Astrocyte of the hippocampus (primary cell): ENCODE measurements at places on chromosomes 6 and 20.

DNA sequence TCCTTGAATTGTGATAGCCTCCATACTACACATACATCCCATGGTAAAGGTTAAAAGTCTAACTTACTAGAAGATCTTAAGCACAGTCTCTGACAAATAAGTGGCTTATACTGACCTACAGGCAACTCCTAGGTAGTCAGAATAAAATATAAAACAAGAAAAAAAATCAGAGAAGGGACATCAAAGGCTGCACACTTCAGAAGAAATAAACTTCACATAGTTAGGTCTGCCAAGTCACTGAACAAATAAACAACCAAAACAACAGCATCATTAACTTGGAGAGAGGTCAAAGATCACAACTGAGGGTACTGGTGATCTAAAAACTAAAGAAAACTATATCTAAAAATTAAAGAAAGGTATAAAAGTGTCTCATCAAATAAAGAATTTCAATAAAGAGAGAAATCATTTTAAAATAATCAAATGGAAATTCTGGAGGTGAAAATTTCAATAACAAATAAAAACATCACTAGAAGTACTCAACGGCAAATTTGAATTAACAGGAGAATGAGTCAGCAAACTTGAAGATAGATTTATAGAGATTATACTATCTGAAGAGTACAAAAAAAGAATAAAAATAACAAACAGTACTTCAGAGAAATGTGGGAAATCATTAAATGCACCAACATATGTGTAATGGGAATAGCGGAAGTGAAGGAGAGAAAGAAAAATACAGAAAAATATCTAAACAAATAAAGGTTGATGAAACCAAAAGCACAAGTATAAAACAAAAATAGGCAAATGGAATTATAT lies 88.0 kb upstream of the UST start:
- no peak for DNase-seq

GRCh38 chr20:36112112-36112511 lies 42.4 kb upstream of the EPB41L1 start:
- no peak for DNase-seq

- DNase-seq = no peak
These were observed 231.4 kb downstream of the PHACTR1 start for GRCh38 chr6:12947967-12948366.

- peak; percentile 55 for DNase-seq
These were observed 20.1 kb upstream of the RNGTT start for GRCh38 chr6:88983532-88983931.

GRCh38 chr6:14822679-14823078 lies 423.2 kb upstream of the JARID2 start:
- no peak for DNase-seq

DNA sequence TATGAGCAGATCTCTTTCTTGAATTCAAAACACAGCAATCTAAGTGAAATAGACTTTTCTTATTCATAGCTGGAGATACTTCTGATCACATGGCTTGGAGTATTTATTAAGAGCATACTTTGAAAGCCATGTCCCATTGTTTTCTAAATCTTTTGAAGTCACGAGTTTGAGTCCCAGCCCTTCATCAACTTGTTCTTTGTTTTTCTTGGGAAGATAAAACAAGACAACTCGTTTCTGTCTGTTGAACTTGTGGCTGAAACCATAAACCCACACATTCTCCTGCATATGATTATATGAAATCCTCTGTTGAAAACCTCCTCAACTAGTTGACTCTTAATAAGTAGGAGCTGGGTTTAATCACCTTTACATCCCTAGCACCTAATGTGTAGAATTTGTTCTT lies 3.3 kb downstream of the RNF144B start:
- peak; percentile 26 for DNase-seq

- no peak for DNase-seq
These were observed 49.1 kb upstream of the PTPRT start for GRCh38 chr20:43238833-43239232.

DNA sequence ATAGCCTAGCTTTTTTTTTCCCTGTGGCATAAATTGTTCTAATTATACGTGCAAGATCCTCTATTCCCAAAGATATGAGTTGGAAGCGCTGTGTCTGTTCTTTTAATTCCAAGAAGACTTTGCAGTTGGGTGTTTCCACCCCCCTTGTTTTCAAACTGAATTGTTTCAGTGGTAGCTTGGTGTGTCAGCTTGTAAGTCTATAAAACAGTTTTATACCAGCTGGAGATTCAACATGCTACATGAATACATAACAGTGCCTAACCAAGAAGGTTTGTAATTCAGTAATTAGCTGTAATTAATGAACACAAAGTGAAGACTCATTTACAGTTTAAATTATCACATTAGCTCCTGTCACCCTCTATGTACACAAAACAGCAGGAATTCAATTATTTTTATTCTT lies 154.0 kb downstream of the ZNF217 start:
- DNase-seq = no peak

- no peak for DNase-seq
These were observed 38.5 kb upstream of the PTPRK start for GRCh38 chr6:128558924-128559323.

- peak; percentile 82 for DNase-seq
These were observed 483 bp downstream of the NCOA6 start for GRCh38 chr20:34824806-34825529.

DNA sequence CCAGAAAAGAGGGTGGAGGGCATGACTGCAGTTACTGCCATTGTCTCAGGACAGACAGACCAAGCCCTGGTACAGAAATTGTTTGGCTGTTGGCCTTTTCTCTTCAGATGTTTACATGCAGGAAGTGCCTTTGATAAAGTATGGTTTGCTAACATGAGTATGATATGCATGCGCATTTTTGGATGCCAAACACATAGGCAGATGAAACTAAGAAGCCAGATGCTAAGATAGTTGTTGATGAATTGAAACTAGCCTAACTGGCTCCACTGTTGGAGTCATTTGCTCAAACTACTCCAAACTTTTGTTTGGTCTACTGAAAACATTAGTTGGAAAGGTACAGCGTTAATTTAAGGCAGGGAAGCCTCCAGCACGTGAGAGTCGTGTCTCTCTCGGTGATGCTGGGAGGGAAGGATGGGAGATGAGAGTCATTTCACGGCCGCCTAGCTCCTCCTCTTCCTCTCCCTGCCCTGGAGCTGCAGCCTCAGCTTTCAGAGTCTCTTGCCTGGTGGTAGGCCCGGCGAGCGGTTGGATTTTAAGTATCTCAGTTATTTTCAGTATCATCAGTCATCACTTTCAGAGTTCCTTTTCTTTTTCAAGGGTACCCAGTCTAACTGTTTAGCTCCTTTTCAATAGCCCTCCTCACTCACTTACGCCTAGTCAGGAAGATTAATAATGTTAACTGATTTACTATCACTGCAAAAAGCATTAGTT lies 29.7 kb downstream of the RREB1 start:
- peak; percentile 58 for DNase-seq

DNA sequence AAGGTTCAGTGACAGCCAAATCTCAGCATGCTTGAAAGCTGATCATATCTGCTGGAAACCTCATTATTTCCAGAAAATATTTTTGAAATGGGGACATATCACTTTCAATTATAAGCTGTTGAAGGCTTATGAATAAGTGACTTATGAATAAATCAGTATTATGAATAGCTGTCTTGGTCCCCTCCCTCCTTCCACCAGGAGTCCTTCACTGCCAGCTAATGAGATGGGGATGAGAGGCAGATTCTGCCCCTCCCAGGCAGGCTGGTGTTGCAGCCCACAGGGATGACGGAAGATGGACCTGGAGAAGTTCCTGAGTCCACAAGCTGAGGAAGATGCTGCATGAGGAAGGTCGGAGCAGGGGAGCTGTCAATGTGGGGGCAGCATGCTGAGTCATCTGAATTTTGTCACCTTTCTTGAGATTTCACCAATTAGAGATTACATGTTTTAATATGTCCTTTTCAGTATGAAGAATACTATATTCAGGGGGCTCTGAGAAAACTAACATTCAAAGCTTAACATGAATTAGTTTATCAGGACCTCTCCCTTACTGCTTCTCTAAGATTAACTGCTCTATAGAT lies 112.2 kb downstream of the DTNBP1 start:
- DNase-seq = no peak

- peak; percentile 79 for DNase-seq
These were observed 13.8 kb downstream of the RNF144B start for GRCh38 chr6:18400831-18401446.

DNA sequence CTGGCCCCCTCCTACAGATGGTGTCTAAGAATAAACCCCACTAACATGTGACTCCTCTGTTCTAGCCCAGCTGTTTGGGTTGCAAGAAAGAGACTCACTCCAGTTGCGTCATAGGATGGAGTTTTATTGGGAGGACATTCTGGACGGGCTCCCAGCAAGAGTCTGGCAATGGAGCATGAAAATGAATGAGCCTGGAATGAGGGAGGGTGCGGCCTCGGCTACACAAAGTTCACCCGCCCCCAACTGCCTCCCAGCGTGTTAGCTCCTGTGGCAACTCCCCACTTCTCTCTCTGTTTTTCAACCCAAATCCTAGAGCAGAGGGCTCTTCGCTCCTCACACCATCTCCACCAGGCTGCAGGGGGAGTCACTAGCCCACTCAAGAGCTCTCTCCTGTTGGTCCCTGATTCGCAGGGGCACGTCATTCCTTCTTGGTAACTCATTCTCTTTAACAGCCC lies 5.1 kb upstream of the ADAM33 start:
- DNase-seq = peak; percentile 92

DNA sequence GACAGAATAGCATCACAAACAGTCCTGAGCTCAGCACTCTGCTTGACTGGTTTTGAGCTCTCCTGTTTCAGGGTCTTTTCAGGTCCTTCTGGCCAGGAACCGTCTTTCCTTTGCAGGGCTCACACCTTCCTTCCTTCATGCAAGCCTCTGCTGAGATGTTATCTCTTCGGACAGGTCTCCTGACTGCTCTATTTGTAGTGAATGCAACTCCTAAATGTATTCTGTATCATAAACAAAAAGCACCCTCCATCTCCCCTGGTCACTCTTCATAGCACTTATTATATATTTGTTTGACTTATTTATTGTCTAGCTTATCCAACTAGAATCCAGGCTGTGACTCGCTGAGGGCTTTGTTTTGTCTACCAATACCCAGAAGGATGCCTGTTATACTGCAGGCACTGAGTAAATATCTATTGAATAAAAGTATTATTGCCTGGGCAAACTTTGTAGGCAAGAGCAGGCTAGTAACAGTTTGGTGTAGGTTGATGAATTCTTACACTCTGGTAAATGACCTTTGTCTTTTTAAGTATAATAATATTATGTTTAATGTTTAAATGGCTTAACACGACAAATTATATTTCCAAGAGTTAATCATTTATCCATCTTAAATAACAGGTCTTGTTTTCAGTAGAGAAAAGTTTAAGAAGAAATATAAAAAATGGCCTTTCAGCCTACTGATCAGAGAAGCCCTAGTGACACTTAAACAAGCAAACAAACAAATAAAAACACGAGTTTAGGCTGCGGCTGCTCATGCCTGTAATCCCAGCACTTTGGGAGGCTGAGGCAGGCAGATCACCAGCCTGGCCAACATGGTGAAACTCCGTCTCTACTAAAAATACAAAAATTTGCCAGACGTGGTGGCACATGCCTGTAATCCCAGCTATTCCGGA lies 199.7 kb downstream of the BCAS1 start:
- DNase-seq = no peak

DNA sequence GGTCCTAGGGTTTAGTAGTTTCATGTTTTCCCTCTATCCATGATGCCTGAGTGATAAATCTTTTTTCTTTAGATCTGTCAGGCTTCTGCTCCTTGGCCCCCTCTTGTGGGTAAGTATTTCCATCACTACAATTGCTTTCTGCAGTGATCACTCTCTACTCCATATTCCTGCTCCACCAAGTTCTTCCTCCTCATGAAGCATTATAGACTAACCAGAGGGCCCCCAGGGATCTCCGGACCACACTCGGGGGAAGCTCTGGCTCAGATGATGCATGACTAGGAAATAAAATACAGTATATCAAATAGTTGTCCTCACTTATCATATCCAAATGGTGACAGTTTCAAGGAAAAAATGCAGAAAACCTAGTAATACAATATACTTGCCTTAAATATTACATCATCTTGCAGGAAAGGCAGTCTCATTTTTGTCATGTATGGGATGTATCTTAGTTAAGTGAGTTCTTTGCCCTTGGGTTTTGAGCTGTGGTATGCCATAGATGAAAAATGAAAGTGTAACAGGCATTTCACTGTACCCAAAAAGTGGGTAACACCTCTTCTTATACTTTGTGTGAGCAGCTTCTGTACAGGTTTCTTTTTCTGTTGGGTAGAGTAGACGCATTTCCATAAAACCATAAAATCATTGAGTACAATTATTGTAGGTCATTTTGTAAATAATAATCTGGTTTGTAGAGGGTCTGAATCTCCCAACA lies 200.9 kb upstream of the EYA4 start:
- peak; percentile 60 for DNase-seq

GRCh38 chr20:32184961-32185603 lies 22.5 kb downstream of the PLAGL2 start:
- no peak for DNase-seq

- DNase-seq = no peak
These were observed 61.2 kb upstream of the HBS1L start for GRCh38 chr6:135115834-135116233.

- no peak for DNase-seq
These were observed 72.1 kb downstream of the SOD2 start for GRCh38 chr6:159620947-159621346.

GRCh38 chr6:71254323-71254722 lies 34.3 kb upstream of the OGFRL1 start:
- DNase-seq = no peak

- no peak for DNase-seq
These were observed 9.3 kb downstream of the TRIM15 start for GRCh38 chr6:30172681-30173080.

DNA sequence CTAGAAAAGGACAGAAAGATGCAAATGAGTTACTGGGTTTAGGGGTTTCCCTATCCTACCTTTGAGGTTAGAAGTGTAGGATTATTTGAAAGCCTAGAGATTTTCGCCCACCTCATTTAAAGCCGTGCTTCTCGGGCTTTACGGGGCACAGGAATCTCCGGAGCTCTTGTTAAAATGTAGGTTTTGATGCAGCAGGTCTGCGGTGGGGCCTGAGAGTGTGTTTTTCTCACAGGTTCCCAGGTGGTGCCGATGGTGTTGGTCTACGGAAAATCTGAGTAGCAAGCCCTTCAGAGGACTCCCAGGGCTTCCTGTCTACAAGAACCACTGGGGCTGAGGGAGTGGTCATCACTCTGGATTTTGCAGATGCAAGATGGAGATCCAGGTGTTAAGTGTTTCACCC lies 47.5 kb downstream of the TRAM2 start:
- no peak for DNase-seq

GRCh38 chr20:47464380-47465101 lies 37.1 kb upstream of the NCOA3 start:
- peak; percentile 89 for DNase-seq

- peak; percentile 85 for DNase-seq
These were observed 100.0 kb downstream of the NOL4L start for GRCh38 chr20:32484958-32485769.

DNA sequence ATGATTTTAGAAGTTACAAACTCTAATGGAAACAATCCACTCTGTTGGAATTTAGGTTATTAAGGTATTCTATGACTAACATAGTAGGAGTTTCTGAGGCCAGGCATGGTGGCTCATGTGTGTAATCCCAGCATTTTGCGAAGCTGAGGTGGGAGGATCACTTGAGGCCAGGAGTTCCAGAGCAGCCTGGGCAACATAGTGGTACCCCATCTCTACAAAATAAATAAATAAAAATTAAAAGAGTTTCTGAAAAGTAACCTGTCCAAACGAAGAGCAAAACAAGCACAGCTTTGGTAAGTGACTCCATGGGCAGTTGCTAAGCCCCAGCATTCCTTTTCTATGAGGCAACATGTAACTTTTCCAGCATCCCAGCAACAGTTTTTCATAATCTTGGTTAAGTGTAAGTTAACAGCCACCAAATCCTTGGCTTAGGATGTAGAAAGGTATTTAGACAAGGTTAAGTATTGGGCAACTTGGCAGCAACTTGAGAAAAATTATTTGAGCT lies 86.3 kb downstream of the SOX4 start:
- DNase-seq = peak; percentile 92
